CMK (cell line): ENCODE measurements at places on chromosomes 1 and 21.
A peak's percentile ranks its signal among the peaks of the same experiment; 100 is the strongest.

- DNase-seq = no peak
These were observed 3.7 kb downstream of the KAZN start for GRCh38 chr1:14602136-14602535.

DNA sequence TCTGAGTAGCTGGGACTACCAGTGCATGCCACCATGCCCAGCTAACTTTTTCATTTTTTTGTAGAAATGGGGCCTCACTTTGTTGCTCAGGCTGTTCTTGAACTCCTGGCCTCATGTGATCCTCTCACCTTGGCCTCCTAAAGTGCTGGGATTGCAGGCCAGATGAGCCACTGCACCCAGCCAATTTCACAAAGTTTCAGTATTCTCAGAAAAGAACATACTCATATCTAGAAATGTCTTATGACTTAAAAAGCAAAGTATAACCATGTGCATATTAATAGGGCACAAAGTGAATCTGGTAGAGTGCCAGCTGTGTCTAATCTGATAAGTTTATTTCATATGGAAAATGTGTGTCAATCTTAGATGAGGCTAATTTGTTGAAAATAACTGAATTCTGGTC lies 87.5 kb upstream of the CACYBP start:
- no peak for DNase-seq

DNA sequence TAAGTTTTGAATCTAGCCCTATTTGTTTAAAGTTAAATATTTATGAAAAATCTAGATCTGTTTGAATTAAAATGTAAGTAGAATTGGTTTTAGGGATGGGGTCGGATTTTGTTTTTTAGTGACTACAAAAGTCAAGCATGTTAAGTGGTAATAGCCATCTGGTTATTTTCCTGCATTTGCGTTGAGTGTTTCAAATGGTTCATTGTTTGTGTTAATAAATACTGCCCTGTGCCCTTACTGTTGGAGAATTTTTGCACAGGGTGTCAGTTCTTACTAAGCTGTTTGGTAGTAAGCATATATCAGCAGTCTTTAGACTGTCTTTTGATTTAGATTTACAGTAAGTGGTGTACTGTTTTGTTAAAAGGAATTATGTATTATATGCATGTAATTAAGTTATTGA lies 46.1 kb upstream of the TARS2 start:
- no peak for DNase-seq

DNA sequence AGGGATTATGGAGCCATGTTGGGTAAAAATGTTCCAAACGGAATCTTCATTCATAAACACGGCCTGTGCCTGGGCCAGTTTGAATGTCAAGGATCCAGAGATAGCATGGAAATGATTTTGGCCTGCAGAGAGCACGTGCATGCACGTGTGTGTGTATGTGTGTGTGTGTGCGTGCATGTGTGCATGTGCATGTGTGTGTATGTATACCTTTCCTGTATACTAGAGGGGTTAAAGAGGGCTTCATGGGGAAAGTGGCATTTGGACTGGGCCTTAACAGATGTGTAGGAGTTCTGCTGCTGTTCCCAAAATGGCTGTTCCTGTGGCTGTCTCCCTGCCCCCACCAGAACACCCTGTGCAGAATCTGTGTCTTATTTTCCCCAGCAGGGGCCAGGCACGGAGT lies 21.7 kb downstream of the TTC39A start:
- DNase-seq = no peak

DNA sequence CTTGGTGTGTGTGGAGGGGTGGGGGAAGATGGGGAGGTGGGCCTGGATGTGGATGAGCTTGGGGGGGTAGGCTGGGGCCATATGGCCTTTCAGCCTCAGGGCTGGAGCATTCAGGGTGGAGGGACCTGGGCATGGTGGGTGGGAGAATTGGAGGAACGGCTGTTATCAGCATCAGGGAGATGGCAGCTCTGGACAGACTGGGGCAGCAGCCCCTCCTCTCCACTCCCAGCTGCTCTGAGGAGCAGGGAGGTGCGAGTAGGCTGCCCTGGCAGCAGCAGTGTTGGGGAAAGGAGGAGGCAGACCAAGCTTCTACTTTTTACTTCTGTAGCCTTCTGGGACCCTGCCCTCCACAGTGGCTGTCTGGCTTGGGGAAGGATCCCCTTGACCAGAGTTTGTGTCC lies 10.2 kb downstream of the PPFIA4 start:
- DNase-seq = no peak

GRCh38 chr1:19597496-19598309 lies 46.4 kb upstream of the NBL1 start:
- peak; percentile 42 for DNase-seq
